ENCODE measurements at places on chromosomes 5 and 9.

DNA sequence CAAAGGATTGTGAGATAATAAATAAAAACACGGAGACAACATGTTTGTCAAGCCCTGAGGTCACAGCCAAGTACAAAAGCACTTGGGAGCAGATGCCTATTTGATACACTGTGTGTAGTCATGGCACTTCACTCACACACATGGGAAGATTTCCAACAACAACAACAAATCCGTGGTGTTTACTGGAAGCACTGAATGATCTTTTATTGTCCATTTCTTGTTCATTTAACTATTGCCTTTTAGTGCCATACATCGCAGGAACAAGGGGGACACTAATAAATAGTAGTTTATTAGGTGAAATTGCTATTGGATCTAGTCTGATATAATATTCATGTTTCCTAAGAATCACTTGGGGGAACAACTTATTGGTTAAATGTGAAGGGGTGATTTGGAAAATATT lies 20.4 kb upstream of the GDNF start:
- DNase-seq, result no peak

DNA sequence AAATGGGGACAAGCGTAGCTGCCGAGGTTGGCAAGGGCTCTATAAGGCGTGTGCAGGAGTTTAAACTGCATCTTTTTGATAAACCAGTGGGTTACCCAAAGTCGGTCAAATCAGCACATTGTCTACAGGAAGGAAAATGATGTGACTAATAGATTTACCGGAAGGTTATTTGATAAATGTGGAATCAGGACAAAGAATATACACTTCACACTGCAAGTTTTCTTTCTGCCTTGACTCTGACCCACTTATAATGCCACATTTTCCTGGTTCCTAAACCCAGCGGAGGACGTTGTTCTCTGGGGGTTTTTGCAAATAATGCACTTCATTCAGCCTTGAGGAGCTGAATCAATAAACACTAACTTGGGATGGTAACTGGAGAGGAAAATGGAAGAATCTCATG lies 76.8 kb downstream of the TTLL11 start:
- no peak for DNase-seq

GRCh38 chr5:92801911-92802310 lies 779.1 kb downstream of the NR2F1-AS1 start:
- no peak for DNase-seq

- no peak for DNase-seq
These were observed 102.7 kb downstream of the EFNA5 start for GRCh38 chr5:107567901-107568671.

DNA sequence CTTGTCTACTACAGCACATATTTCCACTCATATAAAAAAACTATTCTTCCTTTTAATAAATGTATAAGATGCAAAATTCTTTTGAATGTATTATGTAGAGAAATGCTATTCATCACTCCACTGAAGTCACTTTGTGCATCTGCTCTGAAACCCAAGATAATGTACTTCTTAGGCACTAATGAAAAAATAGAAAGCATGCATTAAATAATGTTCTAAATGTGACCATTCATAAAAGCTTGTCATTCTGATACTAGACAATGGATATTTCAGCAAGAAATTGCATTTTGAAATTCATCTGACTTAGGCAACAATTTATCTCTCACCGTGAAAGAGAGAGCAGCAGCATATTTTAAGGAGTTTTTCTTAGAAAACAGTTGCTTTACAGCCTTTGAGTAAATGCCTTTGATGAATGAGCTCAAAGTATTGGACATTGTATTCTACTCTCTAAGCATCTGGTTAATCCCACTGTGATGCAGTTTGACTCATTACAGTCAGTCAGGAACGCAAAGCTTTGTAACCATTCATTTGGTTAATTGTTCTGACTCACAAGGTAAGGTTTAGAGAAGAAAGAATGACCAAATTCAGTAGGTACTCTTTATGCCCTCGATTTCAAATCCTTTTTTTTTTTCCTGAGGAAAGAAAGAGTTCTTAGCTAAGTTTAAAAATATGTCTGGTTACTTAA lies 2233.8 kb upstream of the C9orf72 start:
- peak; percentile 35 for DNase-seq

DNA sequence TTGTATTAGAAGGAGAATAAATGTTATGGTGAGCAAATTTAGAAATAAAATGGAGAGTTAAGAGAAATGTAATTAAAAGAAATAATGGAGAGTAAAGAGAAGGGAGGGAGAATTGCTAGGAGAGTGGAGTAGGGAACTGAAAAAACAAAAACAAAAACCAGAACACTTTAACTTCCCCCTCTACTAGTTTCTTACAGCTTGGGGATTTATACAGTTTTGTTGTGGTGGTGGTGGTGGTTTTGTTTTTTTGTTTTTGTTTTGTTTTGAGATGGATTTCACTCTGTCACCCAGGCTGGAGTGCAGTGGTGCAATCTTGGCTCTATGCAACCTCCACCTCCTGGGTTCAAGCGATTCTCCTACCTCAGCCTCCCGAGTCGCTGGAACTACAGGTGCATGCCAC lies 322.4 kb downstream of the TMEM167A start:
- DNase-seq, result no peak

DNA sequence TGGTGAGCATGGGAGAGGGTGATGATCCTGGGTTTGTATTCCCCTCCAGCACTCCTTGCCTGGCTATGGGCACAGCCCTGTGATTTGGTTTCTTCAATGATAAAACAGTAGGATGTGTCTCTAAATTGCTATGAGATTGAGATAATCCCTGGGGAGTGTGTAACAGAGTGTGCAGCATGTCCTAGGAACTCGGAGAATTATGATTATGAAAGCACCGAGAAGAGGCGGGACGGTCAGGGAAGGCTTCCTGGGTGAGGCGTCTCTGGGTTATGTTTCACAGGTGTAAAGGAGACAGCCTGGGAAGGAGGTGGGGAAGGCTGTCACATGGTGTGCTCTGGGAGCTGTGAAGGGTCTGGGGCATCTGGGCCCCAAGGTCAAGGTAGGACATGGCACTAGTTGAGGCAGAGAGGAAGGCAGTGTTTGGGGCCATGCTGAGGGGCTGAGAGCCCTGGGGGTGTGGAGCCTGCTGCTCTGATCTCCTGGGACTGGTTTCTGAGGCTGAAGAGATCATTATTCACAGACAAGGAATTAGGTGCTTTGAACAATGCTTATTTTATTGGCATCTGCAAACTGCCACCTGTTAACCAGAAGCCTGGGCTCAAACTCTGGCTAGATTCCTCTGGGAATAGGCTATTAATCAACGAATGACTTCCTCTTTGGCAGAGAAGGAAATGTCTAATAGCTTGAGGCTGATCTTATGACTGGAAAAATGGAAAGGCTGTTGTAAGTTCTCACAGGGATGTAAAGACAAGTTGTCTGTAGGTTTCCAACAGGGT lies 73.8 kb upstream of the IL12B start:
- DNase-seq, result no peak

DNA sequence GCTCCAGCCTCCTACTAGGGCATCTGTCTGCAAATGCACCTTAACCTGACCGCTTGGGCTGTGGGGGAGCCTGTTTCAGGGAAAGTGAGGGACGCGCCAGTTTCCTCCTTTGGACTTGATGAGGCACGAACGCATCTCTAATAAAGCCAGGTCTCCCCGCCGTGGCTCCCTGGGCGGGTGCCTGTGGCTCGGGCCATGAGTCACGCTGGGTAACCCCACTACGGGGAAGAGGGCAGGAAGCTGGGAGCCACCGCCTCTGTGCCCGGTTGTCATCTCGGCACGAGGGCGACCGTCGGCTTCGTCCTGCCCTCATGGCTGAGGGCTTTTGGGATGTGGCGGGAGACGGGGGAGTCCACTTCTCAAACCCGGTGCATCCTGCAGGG lies 12.1 kb downstream of the NOTCH1 start:
- no peak for DNase-seq

GRCh38 chr5:6676702-6677101 lies 36.5 kb upstream of the TENT4A start:
- peak; percentile 63 for DNase-seq

DNA sequence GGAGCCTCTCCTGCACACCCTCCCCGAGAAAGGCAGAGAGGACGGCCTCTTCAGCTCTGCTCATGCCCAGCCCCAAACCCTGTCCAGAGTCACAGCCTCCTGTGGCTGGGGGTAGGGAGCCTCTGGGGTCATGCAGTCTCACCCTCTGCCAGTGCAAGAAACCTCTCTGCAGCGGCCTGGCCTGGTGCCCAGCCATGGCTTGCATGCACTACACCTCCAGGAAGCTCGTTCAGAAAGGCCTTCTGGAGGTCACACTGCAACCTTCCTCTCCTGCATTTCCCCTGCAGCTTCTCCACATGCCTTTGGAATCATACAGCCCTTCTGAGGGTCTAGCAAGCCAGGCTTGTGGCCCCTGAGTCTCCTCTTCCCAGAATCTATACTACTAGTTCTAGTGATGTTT lies 17.9 kb downstream of the CSF1R start:
- DNase-seq, result peak; percentile 36

GRCh38 chr9:24293386-24293785 lies 252.3 kb downstream of the IZUMO3 start:
- DNase-seq, result no peak

GRCh38 chr5:10746711-10747110 lies 14.3 kb downstream of the DAP start:
- DNase-seq, result no peak

DNA sequence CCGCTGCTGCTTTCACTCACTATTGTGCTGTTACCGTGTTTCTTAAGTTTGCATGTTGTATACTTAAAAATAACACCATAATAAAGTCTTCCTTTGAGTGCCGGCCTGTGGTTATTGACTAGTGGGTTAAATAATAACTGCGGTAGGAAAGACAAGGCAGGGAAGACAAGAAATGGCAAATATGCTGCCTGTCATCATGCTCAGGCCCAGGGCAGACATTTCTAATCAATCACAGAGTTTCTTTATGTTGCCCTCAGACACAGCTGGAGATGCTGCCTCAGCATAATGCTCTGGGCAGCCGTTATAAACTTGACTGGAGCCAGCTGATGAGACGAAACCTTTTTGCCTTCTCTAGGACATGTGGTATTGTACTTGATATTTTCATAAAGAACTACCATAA lies 215.0 kb downstream of the GAPVD1 start:
- DNase-seq, result no peak

DNA sequence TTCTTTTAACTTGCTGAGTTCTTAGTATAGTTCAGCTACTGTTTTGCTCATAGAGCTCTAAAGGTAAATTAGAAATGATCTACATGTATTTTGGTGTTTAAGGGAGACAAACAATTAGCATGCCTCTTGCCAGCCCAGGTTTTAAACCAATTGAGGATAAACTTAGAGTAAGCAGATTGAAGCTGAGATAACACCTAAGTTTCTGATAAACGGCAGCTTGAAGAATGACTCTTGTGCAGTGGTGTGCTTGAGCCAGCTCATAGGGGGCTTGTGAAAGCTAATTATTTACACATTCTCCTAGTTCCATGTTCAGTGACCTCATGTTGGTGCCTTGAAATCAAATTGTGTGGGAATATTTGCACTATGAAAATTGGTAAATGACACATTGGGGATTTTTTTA lies 193.0 kb downstream of the PRR16 start:
- no peak for DNase-seq

- no peak for DNase-seq
These were observed 736.7 kb upstream of the RIOK2 start for GRCh38 chr5:97919719-97920118.

DNA sequence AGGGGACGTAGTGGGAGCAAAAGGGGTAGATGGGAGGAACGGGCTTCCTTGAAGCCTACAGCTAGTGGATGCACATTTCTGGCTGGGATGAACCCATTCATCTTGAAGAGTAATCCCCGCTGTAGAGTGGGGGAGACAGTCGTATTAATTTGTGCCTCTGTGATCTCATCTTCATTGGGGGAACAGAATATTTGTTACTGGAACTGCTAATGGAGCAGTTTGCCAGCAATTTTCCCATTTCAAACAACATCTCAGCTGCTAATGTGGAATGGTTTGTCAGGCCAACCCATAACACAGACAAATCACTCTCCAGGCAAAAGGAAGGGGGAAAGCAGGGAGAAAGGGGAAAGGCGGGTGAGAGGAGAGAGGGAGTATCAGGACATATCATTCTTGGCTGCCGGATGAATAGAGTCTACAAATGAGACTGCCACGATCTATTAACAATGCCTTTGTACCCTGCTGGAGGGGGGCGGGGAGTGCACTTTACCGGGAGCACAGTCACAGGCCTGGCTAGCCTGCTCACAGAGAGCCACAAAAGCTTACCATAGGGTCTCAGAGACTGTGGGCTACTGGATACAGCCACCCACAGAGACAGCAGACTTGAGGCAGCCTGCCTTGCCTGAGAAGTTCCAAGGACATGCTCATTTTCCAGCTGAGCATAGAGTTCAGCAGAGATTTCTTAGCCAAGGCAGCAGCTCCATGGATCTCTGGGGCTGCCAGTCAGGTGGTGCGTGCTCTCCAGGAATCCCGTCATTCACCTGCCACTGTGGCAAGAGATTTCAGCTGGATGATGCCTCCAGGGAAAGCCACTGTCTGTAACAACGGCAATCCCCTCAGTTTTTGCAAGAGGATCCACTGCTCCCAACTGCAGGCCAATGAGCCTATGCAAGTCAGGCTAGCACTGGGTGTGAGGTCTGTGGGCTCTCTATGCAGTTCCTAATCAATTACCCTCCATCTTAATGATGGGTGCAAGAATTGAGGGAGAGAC lies 217.7 kb upstream of the PANK3 start:
- DNase-seq, result no peak

- DNase-seq, result no peak
These were observed 18.7 kb downstream of the NOTCH1 start for GRCh38 chr9:136527131-136527530.

DNA sequence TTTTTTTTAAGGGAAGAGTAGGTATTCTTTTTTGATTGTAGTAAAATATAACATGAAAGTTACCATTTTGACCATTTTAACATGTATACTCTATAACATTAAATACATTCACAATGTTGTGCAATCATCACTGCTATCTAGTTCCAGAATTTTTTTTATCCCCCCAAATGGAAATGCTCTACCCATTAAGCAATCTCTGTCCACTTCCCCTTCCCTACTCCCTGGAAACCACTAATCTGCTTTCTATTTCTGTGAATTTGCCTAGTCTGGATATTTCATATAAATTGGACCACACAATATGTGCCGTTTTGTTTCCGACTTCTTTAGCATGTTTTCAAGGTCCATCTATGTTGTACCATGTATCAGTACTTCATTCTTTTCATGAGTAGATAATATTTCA lies 429.5 kb downstream of the TLE1 start:
- no peak for DNase-seq

- DNase-seq, result peak; percentile 77
These were observed 59.7 kb downstream of the ERBIN start for GRCh38 chr5:65986050-65986451.

GRCh38 chr9:122835313-122835731 lies 6.9 kb upstream of the PDCL start:
- DNase-seq, result peak; percentile 13
